B cell (primary cell): ENCODE measurements at places on chromosomes 1 and 21. TPM values are rescaled to one million over a fixed set of nuclear protein-coding genes. Genes with fewer than 3 reads are reported as not detected.
A peak's percentile ranks its signal among the peaks of the same experiment; 100 is the strongest.

GRCh38 chr1:224173523-224173922 lies 9.5 kb upstream of the DEGS1 start:
- H3K36me3 ChIP-seq, result no peaks in the 10 kb centered on the region
- no peak overlapping the region for H3K27ac ChIP-seq
- H3K4me1 ChIP-seq, result peaks cover 29% of the 10 kb centered on the region
- no peaks in the 10 kb centered on the region for H3K27me3 ChIP-seq
- H3K4me3 ChIP-seq, result no peak overlapping the region

GRCh38 chr1:26450908-26451307 lies 18.8 kb downstream of the DHDDS start:
- DNase-seq, result no peak
- no peak overlapping the region for H3K4me3 ChIP-seq
- no peaks in the 10 kb centered on the region for H3K27me3 ChIP-seq
- H3K36me3 ChIP-seq, result peaks cover 18% of the 10 kb centered on the region

DNA sequence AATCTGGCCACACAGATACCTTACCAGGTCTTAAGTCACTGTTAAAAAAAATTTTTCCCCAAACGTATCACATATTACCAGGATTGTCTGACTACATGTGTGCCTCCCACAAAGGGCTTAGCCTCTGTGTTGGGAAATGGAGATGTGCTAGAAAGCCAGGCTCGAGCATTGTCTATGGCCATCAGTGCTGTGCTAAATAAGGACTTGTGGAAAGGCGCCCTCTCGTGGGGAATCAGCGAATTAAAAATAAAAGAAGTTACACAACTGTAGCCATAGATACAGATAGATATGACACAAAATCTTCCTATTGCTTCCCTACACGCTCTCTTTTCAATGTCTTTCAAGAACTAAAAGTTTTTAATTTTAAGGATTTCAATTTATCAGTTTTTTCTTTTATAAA lies 47.5 kb upstream of the CRNN start:
- no peaks in the 10 kb centered on the region for H3K27me3 ChIP-seq
- no peaks in the 10 kb centered on the region for H3K36me3 ChIP-seq
- H3K27ac ChIP-seq, result no peak overlapping the region
- peak; percentile 65 for DNase-seq

GRCh38 chr1:119046785-119047438 lies 58.8 kb upstream of the TBX15 start:
- no peaks in the 10 kb centered on the region for H3K4me1 ChIP-seq
- H3K4me3 ChIP-seq, result no peak overlapping the region
- no peaks in the 10 kb centered on the region for H3K27me3 ChIP-seq
- H3K36me3 ChIP-seq, result peaks cover 8% of the 10 kb centered on the region
- H3K27ac ChIP-seq, result no peak overlapping the region

- no peaks in the 10 kb centered on the region for H3K27me3 ChIP-seq
- H3K27ac ChIP-seq, result no peak overlapping the region
- H3K4me3 ChIP-seq, result no peak overlapping the region
- no peaks in the 10 kb centered on the region for H3K4me1 ChIP-seq
- DNase-seq, result no peak
These were observed 31.0 kb upstream of the EFCAB14 start for GRCh38 chr1:46749921-46750404.

- H3K4me3 ChIP-seq, result peak overlapping the region; percentile 73
- peak overlapping the region; percentile 62 for H3K27ac ChIP-seq
- H3K27me3 ChIP-seq, result no peaks in the 10 kb centered on the region
- peaks cover 38% of the 10 kb centered on the region for H3K4me1 ChIP-seq
- DNase-seq, result peak; percentile 49
- peaks cover 3% of the 10 kb centered on the region for H3K36me3 ChIP-seq
These were observed 2.2 kb downstream of the RALGPS2 start for GRCh38 chr1:178727014-178727895.

DNA sequence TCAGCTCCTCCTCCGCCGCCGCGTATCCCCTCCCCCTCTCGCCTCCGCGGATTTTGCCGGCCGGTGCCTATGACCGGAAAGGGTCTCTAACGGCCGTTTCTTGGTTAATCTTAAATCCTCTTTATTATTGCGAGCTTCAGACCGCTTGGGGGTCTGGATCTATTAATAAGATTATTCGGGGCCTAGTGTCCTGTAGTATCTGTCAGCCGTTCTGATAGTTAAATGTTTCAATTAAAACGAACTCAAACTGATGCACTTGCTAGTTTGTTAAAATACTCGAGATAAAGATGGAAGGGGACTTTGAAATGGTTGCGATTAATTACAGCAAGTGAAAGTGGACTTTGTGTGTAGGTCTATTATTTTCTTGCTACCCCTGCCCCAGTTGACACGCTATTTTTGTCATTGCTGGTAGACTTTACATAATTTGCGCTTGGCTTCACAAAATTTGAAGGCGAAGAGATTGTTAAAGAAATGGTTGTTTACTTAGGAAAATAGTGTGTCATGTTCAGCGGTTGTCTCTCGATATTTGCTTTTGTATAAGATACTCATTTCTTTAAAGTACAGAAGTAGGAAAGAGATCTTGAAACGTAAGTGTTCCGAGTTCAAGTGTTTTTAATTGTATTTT lies 779 bp downstream of the SON start:
- no peak for DNase-seq
- peaks cover 17% of the 10 kb centered on the region for H3K4me1 ChIP-seq
- peak overlapping the region; percentile 89 for H3K4me3 ChIP-seq
- H3K27me3 ChIP-seq, result no peaks in the 10 kb centered on the region
- H3K36me3 ChIP-seq, result peaks cover 17% of the 10 kb centered on the region

DNA sequence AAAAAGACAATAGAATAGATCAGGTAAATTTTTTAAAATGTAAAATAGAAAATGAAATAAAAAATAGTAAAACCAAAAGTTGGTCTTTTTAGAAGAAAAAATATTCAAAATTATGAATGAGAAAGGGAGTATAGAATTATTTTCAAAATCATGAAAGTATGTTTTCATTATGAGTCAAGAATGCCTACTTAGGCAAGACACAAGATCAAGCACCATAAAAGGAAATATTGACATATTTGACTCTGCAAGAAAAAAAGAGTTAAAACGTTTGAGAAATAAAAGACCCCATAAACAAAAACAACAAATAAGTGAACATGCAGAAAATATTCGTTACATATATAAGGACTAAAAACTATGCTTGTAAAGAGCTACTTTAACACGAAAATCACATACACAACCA lies 4.8 kb upstream of the COX20 start:
- H3K36me3 ChIP-seq, result no peaks in the 10 kb centered on the region
- no peak overlapping the region for H3K4me3 ChIP-seq
- H3K27ac ChIP-seq, result no peak overlapping the region
- no peak for DNase-seq
- H3K27me3 ChIP-seq, result no peaks in the 10 kb centered on the region

DNA sequence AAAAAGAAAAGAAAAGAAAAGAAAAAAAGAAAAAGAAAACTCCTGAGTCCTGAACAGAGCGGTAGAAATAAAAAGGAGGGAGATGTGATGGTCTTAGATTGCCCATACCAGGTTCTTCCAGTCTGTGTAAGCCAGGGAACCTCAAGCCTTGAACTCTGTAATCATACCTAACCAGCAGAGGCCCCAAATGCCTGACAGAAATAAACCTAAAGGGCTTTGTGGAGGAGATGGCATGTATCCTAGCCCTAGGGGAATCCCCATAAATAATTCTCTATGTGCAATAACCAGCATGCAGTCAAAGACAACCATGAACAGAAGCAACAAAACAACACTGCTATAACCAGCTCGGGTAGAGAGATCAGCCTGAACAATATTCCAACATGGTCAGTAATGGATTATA lies 40.4 kb downstream of the USP48 start:
- H3K27me3 ChIP-seq, result no peaks in the 10 kb centered on the region
- peaks cover 5% of the 10 kb centered on the region for H3K36me3 ChIP-seq
- no peak overlapping the region for H3K4me3 ChIP-seq
- no peaks in the 10 kb centered on the region for H3K4me1 ChIP-seq

- no peaks in the 10 kb centered on the region for H3K36me3 ChIP-seq
- H3K27me3 ChIP-seq, result no peaks in the 10 kb centered on the region
- H3K27ac ChIP-seq, result no peak overlapping the region
- no peak overlapping the region for H3K4me3 ChIP-seq
These were observed 172.4 kb downstream of the CACNA1E start for GRCh38 chr1:181655756-181656155.

DNA sequence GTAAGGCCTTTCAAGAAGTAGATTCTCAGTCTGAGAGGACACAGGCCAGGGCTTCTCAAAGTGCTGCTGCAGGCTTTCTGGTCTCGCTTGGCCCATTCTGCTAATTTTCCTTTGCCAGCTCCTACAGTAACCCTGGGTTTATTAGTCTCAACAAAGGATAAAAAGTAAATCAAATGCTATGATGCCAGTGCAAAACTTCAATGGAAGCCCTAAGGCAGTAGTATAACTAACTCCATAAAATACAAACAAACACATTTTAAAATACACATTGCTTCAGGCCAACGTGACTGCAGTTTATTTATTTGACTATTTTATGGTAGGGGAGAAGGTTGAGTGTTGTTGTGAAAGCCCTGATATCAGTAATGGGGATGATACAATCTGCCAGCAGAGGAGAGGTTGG lies 89.6 kb downstream of the NRDC start:
- DNase-seq, result no peak
- H3K27me3 ChIP-seq, result no peaks in the 10 kb centered on the region
- H3K4me3 ChIP-seq, result no peak overlapping the region
- no peak overlapping the region for H3K27ac ChIP-seq
- H3K36me3 ChIP-seq, result peaks cover 33% of the 10 kb centered on the region

- peaks cover 13% of the 10 kb centered on the region for H3K4me1 ChIP-seq
- no peak for DNase-seq
- H3K27ac ChIP-seq, result no peak overlapping the region
- no peaks in the 10 kb centered on the region for H3K36me3 ChIP-seq
- no peaks in the 10 kb centered on the region for H3K27me3 ChIP-seq
These were observed 3.2 kb downstream of the EVA1C start for GRCh38 chr21:32415451-32416398.

DNA sequence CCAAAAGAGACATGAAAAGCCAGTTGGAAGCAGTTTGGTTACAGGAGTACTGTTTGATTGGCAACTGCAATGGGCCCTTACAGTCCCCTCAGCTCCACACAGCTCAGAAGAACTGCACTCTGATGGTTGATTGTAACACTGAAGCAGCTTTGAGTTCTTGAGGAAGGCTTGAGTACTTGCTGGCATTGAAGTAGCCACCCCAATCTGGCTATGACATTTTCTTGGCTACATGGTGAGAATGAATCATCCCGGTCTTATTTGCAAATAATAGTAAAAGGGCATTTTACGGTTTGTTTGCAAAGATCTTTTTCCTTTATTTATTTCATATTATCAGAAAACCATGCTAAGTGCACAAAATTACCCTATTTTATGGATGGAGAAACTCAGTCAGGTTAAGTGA lies 159.7 kb upstream of the BEND5 start:
- no peaks in the 10 kb centered on the region for H3K4me1 ChIP-seq
- no peak overlapping the region for H3K27ac ChIP-seq
- no peaks in the 10 kb centered on the region for H3K36me3 ChIP-seq
- DNase-seq, result no peak

The ZNF692 gene
- polyA plus RNA-seq, result 134 and 157 TPM in 2 replicates

The OPTC gene
- not detected in 2 replicates for polyA plus RNA-seq

The OLFML3 gene
- polyA plus RNA-seq, result not detected in 2 replicates

The FAM72A gene
- polyA plus RNA-seq, result 1.1 and 1.7 TPM in 2 replicates
